Stimulated activated CD4-positive, alpha-beta T cell treated with anti-CD3 and anti-CD28 coated beads, TNF-alpha, amount 100 ng/mL, for 24 hours (primary cell): ENCODE measurements at places on chromosomes 12 and 14.
A peak's percentile ranks its signal among the peaks of the same experiment; 100 is the strongest.

GRCh38 chr12:132507656-132508490 lies 17.9 kb downstream of the FBRSL1 start:
- DNase-seq: no peak

- no peak for DNase-seq
Measured at GRCh38 chr12:113727651-113728061, 238.5 kb downstream of the RBM19 start.

- DNase-seq: no peak
Measured at GRCh38 chr12:31440134-31440533, 114.2 kb upstream of the SINHCAF start.

DNA sequence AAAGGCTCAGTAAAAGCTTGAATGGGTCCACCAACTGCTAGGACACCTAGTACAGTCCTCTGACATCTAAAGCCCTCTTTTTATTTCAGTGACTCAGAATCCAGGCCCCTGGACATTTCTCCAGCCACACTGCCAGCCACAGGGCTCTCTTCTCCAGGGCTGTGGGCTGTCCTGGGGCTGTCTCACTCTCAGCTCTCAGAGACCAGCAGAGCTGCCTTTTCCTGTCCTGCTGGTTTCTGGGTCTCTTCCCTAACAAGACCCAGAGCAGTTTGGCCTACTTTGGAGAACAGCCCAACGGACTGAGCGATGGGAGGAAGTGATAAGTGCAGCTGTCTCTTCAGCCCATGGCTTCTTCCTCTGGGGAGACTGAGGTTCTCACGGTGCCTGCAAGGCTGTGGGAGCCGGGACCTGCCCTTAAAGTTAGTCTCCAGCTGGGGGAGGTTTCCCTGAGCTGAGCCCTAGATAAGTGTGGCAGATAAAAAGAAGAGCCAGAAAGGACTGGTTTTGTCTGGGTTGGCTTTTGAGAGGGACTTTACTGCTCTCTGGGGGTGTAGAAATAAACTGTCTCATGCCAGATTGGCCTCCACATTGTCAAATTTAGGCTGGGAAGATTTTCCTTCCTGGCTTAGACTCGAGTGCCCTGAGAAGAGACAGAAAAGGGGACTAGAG lies 979.8 kb downstream of the VRK1 start:
- no peak for DNase-seq

- no peak for DNase-seq
Measured at GRCh38 chr14:28143316-28143715, 623.3 kb upstream of the FOXG1 start.

DNA sequence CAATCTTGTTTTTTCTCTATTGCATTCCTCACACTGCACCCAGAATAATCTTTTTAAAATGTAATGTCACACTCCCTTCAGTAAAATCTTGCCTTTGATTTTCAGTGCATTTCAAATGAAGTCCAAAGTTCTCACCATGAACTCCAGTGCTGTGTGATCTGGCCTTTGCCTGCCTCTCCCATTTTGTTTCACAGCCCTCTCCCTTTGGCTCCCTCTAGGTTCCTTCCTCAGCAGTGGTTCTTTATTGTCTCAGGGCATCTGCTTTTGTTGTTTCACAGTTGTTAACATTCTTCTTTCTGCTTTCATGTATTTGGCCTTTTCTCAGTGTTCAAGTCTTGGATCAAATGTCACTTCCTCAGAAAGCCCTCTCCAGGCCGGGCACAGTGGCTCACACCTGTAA lies 84.5 kb upstream of the AMN1 start:
- DNase-seq: no peak

GRCh38 chr14:103157969-103158368 lies 34.7 kb downstream of the TNFAIP2 start:
- DNase-seq: no peak

DNA sequence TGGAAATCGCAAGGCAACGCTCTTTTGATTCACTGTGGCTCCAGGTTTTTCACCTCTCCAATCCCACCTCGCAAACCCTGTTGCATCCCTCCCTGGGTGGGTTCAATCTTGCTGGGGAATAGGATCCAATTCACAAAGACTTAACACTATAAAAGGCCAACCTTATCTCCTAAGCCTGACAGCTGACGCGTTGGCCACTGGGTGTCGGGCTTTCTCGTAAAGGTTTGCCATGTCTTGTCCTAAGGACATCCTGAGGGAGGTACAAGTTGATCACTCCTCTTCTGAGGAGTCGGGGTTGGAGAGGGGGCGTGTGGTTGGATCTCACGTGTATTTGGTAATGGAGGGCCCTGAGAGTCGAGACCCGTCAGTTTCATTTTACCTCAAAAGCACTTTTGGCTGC lies 112.6 kb upstream of the FZD10 start:
- DNase-seq: no peak

DNA sequence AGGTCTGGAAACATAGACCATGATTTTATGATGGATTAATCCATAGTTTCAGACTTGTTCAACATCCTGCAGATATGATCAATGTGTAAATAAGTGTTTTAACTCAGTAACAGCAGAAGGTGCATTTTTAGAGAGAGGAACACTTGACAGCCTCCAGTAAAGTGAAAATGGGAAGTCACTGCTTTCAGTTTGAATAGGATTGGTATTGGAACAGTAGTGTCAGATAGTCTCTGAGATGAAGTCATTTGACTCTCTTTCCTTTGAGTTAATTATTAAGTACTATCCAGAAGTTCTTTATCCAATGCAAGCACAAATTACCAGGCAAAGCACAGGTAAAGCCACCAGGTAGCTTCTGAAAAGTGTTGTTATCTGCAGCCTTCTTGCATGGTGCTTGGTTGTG lies 14.5 kb upstream of the NAV3 start:
- DNase-seq: no peak

DNA sequence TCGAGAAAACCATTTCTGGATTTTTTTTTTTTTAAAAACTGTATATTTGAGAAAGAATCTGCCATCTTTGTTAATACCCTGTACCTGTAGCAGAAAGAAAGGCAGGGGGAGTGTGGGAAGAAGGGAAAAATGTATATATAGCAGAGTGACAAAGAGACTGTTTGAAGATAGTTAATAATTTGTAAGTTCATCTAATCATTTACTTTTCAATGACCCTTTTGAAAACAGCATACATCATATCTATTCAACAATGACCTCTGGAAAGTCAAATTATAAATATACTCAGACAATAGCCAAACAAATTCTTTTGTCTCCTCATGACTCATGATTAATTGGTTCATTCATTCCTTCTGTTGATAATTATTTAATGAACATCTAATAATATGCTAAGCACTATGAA lies 10.9 kb upstream of the CPM start:
- DNase-seq: no peak

- peak; percentile 60 for DNase-seq
Measured at GRCh38 chr12:4857472-4858291, 52.0 kb upstream of the KCNA1 start.

DNA sequence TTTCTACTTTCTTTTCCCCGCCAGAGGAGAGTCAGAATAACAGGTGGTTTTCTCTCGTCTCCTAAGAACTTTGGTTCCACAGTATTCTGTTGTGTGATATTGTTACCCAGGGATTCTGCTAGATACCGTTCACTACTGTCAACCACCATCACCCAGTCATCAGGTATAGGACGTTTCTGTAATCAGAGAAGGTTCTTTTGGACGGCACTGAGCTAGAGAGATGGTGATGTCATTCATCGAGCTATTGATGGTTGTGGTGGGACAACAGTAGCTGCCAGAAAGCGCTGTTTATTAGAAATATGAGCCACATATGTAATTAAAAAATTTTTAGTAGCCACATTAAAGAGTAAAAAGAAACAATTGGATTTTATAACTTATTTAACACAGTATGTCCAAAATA lies 17.0 kb downstream of the ERC1 start:
- no peak for DNase-seq

DNA sequence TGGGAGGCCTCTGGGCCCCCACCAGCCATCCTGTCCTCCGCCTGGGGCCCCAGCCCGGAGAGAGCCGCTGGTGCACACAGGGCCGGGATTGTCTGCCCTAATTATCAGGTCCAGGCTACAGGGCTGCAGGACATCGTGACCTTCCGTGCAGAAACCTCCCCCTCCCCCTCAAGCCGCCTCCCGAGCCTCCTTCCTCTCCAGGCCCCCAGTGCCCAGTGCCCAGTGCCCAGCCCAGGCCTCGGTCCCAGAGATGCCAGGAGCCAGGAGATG lies 729 bp upstream of the GAPDH start:
- no peak for DNase-seq

GRCh38 chr12:130970908-130971233 lies 17.2 kb downstream of the ADGRD1 start:
- no peak for DNase-seq

DNA sequence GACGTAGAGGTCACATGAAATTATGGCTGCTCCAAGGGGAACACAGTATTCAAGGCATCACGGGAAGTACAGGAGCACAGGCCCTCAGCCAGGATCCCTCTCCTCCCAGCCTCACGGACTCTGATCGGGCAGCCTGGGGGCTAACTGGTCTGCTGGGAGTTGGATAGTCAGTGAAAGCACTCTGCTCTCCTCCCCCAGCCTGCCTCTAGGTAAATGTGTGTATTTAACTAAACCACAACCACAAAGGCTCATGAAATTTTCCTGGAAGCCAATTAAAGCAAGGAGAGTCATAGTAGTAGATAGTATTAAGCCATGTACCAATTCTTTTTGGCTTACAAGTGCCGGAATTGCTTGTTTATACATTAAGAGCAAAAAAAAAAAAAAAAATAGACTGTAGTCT lies 254.3 kb downstream of the MSRB3 start:
- no peak for DNase-seq

DNA sequence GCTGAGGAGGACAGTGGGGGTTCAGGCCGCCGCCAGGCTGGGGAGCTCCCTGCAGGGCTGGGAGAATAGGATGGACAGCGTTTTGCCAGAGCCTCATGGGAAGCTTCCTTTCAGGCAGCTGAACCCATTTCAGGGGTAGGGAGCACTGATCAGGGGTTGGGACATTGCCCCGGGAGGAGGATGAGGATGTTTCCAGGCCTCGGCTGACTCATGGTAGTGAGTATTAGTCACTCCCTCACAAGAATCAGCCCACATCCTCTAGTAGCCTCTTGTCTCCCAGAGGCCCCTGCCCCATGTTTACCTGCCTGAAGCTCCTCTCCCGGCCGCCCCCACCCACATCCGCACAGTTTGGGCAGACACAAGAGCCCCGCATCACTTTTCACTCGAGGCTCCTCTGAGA lies 89.8 kb downstream of the ZFP36L1 start:
- peak; percentile 20 for DNase-seq

DNA sequence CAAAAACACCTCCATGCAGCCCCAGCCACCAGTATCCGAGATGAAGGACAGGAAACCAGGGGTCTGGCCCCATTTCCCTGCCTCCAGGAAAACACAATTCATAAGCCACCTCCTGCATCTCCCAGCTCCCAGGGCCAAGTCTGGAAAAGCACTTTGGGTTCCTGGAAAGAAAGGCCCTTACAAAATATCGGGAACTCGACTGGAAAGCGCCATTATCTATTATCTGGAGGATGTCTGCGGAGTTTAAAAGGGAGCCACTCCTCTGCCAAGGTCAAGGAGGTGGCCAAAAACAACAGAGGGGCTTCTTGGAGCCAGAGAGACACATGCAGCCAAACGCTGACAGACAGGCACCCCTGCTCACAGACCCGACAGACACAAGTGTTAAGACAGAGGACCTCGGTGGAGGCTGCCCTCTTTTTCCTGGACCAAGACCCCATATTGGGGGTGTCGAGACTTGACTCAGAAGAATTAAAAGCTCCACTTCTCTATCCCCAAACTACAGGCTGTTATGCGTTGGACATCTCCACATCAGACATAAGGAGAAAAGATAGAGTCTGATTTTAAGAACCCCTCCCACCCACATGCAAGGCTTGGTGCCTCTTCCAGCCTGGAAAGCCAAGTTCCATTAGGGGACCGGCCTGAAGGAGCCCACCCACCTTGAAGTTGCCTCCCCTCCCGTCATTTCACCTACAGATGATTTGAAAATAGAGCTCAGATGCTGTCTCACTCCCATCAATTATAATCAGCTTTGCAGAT lies 9.6 kb downstream of the ACTN1 start:
- DNase-seq: no peak

DNA sequence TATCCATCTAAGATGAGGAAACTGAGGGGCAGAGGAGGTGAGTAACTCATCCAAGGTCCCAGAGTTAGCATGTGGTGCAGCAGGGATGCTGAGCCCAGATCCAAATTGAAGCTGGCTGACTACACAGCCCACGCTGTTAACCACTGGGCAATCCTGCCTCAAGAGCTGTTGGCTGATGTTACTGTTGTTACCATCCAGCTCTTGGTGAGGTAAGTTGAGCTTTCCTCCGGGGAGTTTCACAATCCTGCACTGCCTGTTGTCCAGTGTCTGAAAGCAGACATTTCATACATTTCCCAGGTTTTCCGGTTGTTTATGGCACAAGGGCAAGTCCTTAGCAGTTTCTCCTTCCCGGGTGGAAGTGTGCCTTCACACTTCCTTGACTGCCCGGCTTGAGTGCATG lies 14.5 kb downstream of the CYP46A1 start:
- DNase-seq: no peak

GRCh38 chr14:70955543-70956480 lies 48.6 kb downstream of the PCNX1 start:
- DNase-seq: no peak

DNA sequence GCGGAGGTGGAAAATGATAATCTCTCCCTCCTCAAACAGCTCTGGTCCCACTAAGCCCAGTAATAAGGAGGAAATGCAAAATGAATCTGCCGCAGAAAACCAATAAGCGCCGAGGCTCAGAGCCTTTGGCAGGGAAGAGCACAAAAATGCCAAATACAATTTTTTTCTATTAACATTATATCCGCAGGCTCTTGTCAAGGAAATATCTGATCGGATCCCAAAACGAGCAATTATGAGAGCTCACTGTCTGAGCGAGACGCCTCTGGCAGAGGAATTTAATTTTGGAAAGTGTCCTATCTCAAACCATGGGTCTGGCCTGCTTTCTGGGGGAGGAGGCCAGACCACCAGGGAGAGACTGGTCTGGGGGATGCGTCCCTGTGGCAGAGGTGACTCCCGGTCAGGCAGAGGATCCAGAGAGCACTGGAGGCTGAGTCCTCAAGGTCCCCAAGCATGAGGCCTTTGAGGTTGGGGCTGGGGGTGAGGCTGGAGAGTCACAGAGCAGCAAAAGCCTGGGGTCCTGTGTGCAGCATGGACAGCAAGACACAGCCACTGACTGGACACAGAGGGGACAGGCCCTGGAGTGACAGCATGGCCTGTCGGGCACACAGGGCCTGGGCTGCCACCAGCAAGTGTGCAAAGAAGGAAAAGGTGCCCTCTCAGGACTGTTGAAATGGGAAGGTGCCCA lies 342.8 kb upstream of the SFSWAP start:
- no peak for DNase-seq

DNA sequence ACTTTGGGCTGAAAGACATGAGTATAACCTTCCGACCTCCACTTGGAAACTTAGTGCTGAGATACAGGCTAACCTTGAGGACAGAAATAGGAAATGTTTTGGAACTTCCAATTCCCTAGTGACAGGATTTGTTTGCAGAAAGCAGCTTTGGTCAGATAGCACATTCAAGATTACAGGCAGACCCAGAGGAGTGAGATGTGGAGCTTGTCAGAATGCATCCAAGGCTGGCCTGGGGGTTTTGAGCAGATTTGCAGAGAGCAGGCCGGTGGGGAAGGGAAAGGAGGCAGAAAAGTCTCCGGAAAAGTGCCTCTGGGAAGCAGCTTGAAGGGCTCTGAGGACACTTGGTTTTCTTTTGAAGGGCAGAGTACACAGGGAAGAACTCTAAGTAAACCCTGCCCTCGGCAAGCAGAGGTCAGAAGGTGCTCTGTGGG lies 180.3 kb downstream of the ETV6 start:
- DNase-seq: no peak

- no peak for DNase-seq
Measured at GRCh38 chr14:57833323-57833722, 32.6 kb downstream of the SLC35F4 start.
